ENCODE measurements at places on chromosomes 2 and 18.

DNA sequence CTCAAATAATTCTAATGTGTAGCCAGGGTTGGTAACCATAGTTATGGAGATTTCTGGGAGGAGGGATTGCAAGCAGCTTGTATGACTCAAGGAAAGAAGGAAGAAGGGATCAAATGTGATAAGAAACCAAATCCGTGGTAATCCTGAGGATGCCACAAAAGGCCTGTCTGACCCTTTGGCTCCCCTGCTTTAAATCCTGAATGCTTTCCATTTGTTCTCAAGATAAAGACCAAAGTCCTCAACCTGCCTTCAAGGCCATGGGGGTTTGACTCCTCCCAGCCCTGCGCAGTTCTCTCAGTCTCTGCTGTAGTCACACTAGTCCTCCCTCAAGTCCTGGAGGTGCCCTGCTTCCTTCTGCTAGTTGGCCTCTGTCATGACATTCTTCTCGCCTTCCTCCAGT lies 74.0 kb downstream of the SUMO1 start:
- DNase-seq = no peak

DNA sequence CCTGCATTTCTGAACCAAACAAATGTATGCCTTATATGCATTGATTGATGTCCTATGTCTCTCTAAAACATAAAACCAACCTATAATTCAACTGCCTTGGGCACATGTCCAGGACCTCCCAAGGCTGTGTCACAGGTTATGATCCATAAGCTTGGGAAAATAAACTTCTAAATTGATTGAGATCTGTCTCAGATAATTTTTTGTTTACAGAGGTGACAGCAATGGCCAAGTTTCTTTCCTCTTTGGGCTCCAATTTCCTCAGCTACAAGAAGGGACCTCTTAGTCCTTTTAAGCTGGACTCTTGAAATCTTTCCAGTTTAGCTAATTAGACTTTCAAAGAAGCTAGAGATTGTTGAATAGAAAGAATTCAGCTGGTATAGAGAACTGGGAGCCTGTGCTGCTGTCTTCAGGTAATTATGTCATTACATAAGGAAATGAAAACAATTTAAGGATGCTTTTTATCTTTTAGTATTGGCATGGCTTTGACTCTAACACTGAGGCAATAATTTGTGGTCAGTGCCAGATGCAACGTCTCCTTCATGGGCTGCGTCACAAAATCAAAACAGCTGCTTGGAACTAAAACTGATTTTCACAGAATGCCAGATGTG lies 412.1 kb upstream of the TRIB2 start:
- DNase-seq = no peak

GRCh38 chr2:104734937-104735586 lies 118.9 kb upstream of the POU3F3 start:
- no peak for DNase-seq

GRCh38 chr18:22932885-22933205 lies 283 bp upstream of the RBBP8 start:
- DNase-seq = no peak

GRCh38 chr2:233407771-233408181 lies 53.5 kb downstream of the DGKD start:
- no peak for DNase-seq

- no peak for DNase-seq
Observed at GRCh38 chr2:239233576-239233975, 167.2 kb downstream of the HDAC4 start.

- DNase-seq = no peak
Observed at GRCh38 chr2:27730261-27730662, 41.3 kb upstream of the MRPL33 start.

GRCh38 chr2:201816657-201817575 lies 10.6 kb downstream of the CDK15 start:
- no peak for DNase-seq

DNA sequence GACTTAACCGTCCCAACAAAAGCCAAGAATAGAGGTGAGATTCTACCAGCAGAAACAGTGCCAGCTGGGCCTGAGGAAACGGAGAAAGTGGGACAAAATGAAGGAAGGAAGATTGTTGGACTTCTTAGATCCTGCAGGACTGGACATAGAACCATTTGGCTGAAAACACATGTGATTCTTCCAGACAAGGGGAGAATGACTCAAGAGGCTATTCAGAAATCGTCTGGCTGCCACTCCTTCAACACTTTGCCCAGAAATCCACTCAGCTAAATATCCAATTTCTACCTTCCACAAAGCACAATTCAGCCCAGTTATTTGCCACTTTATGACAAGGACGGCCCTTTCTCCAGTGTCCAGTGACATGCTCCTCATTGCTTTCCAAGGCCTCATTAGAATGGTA lies 61.6 kb downstream of the SNORC start:
- no peak for DNase-seq

GRCh38 chr2:227759411-227760118 lies 13.9 kb downstream of the SCYGR8 start:
- no peak for DNase-seq

- DNase-seq = no peak
Observed at GRCh38 chr18:44897816-44898215, 217.1 kb downstream of the SETBP1 start.

DNA sequence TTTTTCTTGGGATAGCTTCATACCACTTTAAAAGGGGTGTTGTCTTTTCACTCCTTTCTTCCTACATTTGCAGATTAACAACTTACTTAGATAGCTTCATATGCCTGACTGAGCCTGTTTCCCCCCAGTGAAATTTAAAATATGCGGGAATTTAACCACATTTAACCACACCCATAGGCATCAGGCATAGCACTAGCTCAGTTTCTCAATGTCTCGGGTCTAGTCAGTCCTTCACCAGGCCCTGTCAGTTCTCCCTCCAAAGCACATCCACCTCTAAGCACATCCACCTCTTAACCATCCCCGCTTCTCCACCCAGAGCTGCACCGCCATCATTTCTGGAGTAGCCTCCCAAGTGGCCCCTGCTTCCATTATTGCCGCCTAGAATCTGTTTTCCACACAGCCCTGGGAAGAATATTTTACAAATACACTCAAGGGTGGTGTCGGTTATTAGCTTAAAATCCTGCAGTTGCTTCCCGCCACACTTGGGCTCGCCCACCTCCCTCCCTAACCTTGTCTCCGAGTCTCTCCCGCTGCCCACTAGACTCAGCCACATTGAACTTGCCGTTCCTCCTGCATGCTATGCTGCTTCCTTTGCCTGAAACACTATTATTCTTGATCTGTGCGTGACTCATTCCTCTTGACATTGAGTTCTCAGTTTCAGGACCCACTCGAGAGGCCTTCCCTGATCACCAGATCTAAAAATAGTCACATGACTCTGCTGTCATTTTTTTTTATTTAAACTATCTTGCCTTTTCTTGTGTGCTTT lies 68.3 kb downstream of the SPTBN1 start:
- peak; percentile 87 for DNase-seq

- no peak for DNase-seq
Observed at GRCh38 chr2:112182581-112183034, 44.4 kb downstream of the FBLN7 start.

DNA sequence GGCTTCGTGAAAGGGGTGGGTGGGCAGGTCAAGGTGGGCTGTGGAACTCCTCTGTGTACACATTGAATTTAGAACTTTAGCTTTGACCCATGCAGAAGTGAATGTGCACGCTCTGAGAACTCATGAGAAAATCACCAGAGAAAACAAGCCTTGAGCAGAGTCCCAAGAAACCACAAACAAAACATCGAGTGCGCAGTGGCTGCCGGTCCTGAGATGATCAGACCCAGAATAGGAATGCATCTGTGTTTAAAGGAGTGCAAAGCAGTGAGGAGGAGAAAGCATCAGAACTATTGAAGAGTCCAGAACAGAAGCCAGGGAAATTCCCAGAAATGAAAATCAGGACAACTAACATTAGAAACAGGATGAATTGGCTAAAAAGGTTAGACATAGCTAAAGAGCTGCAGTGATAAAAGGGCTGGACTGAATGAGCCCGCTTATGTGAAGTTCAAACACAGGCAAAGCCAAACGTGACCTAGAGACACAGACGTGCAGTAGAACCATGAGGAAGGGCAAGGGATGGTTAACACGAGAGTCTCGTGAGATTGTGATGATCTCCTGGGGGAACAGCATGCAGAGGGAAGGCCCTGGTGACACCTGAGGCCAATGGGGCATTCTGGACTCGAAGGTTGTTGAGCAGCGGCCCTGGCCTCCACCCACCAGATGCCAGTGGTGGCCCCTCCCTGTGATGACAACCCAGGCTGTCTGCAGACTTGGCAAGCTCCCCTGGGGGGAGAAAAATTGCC lies 16.4 kb upstream of the TXNL4A start:
- no peak for DNase-seq

DNA sequence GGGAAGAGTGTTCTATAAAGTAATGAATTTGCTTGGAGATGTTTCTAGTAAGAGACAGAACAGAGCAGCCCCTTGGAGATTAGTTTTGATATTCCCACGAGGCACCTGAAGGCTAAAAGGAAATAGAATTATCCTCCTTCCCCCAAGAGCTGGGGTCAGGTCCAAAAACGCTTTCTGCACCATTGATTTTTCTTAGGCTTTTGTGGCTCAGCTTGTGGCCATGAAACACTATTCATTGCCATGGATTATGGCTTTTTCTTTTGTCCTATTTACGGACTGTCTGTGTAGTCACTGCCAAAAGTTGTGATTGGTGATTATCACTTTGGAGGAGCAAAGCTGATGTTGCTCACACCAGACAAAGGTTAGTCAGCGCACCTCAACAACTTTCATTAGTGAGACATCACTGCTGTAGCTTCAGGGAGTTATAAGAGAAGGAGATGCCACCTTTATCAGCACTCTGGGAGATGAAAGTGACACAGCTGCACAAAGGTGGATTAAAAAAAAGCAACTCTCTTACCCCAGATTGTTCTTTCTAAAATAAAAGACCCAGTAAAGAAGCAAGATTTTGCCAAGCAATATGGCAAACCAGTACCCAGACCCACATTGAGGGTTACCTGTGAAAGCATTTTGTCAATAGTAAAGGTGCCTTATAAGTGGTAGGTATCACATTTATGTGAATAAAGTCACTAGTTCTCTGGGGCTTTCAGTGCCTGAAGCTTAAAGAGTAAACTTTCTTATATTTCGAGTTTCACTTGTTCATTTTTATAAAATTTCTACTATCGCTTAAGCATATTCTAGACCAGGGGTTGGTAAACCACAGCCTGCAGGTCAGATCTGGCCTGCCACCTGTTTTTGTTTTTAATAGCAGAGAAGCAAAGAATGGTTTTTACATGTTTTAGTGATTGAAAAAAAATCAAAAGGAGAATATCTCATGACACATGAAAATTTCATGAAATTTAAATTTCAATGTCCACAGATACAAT lies 10.6 kb downstream of the CXCR4 start:
- no peak for DNase-seq
